ENCODE measurements at places on chromosomes 16 and 17.

DNA sequence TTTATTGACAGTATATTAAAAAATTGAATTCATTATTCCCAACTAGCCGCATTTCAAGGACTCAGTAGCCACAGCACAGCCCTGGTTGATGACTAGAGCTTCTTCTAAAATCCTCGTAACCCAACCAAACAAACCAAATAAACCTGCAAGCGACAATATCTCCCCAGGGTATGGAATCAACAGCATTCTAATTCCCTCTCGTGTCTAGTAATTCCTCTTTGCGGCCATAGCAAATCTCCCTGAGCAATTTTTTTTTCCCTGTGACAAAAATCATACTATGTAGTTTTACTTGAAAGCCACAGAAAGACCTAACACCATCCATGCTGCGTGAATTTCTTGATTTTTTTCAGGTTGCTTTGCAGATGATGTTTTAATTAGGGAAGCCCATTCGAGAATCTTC, 143.4 kb upstream of the MYOCD start:
- DNase-seq = no peak

GRCh38 chr16:67657751-67658518, 2.1 kb downstream of the ACD start:
- DNase-seq = no peak

DNA sequence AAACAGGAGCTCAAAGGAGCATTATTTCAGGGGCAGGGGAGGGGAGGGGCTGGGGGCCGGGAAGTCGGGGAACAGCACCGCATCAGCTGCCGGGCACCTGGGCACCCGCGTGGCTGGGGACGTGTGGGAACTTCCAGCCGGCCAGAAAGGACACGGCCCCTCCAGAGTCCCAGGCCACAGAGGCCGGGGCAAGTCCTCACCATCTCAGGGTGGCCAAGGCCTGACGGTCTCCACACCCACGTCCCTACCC, 1.1 kb downstream of the PGAP6 start:
- no peak for DNase-seq

- no peak for DNase-seq
Observed at GRCh38 chr16:58866935-58867334, 132.8 kb upstream of the GOT2 start.

GRCh38 chr16:56673921-56674320, 4.3 kb downstream of the MT1H start:
- DNase-seq = peak; percentile 33

GRCh38 chr17:82383411-82383810, 11.8 kb downstream of the UTS2R start:
- DNase-seq = no peak

- DNase-seq = no peak
Observed at GRCh38 chr16:11308493-11309283, 27.6 kb upstream of the PRM1 start.

DNA sequence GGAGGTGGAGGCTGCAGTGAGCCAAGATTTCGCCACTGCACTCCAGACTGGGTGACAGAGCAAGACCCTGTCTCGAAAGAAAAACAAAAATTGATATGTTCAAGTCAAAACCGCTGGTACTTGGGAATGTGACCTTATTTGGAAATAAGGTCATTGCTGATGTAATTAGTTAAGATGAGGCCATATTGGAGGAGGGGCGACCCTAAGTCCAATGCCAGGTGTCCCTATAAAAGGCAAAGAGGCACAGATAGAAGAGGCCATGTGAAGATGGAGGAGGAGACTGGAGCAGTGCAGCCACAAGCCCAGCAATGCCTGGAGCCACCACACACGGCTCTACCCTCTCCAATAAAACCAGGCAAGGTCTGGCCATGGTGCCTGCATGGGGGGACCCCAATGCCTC, 50.8 kb upstream of the JPH3 start:
- DNase-seq = no peak

GRCh38 chr17:16294560-16294959, 58.7 kb downstream of the CENPV start:
- DNase-seq = no peak

DNA sequence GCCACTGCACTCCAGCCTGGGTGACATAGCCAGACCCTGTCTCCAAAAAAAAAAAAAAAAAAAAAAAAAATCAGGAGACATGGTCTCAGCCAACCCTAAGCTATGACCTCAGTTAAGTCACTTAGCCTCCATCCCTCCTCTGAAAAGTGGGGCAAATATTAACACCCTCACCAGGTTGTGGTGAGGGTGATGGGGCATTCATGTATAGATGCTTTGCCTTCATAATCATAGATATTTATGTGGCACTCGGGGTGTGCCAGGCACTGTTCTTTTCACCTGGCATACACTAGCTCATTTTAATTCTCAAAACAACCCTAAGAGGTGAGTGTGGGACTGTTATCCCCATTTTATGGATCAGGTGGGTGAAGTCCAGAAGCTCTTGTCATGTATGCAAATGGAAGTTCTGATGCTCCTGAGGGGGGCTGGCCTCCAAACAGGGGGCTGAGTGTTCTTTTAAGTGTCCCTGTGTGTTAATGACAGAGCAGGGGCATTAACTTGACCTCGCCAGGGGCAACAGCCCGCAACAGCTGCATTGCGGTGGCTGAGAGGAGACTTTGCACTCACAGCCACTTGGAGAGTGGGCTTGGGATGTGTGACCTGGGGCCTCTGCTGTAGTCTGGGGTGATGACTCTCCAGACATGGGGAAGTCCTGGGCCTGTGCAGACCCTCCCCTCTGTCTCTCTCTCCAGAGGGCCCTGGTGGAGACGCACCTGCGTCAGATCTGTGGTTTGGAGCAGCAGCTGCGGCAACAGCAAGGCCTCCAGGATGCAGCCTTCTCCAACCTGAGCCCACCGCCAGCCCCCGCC, 4.1 kb downstream of the TBKBP1 start:
- DNase-seq = no peak

DNA sequence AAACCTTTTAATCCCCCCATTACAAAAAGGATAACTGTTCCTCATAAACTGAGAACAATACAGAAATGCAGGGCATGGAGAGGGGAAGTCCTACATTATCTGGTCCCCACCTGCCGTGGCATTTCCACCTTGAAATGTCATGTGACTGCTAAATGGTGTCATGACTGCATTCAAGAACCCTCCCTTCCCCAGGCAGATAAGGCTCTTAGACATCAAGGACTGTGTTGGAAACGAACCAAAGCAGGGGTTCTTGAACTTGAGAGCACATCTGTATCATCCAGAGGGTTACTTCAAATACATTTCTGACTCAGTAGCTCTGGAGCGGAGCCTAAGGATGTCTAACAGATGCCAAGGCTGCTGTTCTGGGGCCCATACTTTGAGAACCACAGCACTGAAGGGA, 18.4 kb downstream of the CMTM3 start:
- peak; percentile 46 for DNase-seq

DNA sequence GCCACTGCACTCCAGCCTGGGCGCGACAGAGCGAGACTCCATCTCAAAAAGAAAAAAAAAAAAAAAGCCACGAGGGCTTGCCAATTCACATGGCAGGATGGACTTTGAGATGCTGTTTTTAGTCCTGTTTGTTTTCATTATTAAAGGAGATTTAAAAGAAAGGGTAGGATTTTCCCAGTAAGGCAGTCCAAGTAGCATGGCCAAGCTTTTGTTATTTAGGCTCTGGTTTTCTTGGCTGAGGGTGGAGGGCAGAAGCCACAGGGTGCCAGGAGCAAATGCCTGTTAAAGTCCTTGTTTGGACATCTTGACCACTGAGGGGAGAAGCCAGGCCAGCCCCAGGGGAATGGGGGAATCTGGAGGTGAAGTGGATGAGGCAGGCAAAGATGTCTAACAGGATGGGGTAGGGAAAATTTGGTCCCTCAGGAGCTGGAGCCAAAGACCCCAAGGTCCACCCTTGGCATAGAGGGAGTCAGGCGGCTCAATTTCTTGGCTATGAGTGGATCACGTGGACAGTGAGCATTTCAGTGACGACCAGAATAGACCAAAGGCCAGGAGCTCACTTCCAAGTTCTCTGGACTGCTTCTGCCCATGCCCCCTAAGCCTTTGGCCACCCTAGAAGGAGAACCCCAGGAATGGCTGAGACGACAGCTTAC, 20.8 kb upstream of the PLLP start:
- no peak for DNase-seq

- no peak for DNase-seq
Observed at GRCh38 chr17:81401723-81402529, 6.7 kb downstream of the BAHCC1 start.

Measured in hematopoietic multipotent progenitor cell treated with erythropoietin and hydrocortisone succinate and interleukin-3 and kit ligand, for 8 days (in vitro differentiated cells).